Lower lobe of right lung (tissue), 2 donors: ENCODE measurements at places on chromosomes 3 and 15. TPM values are rescaled to one million over a fixed set of nuclear protein-coding genes. Genes with fewer than 3 reads are reported as not detected.

GRCh38 chr15:33064878-33065277 is 129.6 kb downstream of the FMN1 start:
- no peak for DNase-seq

- no peak for DNase-seq
Observed at GRCh38 chr15:51483520-51483919, 139.1 kb downstream of the DMXL2 start.

- no peak for DNase-seq
Observed at GRCh38 chr15:80010131-80010673, 39.2 kb upstream of the BCL2A1 start.

Gene BCHE
- total RNA-seq: 5.8 TPM

DNA sequence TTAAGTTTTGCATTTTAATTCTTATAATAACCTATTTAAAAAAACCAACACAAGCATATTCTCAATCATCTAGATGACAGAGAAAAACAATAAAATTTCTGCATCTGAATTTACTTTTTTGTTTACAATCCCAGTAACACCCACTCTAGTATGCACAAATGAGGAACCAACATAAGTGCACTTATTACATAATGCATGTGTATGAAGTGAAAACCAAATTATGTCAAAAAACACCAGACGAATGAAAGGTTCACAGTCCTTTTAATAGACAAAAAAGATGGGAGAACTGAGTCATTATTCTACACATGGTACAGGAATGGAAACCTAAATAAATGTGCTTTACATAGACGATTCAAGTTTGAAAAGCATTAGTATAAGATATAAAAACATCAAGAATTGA is 91.7 kb downstream of the NR1I2 start:
- no peak for DNase-seq

DNA sequence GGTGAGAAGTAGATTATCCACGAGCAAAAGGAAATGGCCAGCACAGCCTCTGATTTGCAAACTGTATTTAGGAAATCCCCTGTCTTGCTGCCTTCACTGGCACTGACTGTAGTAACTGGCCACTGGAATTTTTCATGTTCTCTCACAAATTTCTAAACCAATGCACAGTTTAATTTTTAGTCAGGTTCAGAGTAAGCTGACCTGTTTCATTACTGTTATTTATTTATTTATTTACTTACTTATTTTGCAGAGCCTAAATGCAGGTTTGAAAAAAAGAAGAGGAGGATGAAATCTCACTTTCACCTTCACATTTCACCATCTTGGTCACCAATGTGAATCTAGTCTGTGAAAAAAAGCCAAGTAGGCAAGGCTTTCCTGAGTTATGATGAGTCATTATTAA is 291.0 kb downstream of the PLOD2 start:
- DNase-seq: no peak

- DNase-seq: no peak
Observed at GRCh38 chr3:182366746-182367145, 426.6 kb upstream of the ATP11B start.

GRCh38 chr15:68506071-68506470 is 72.7 kb upstream of the CORO2B start:
- DNase-seq: no peak

Gene CTXN2
- total RNA-seq: not detected

GRCh38 chr3:41148478-41148877 is 50.8 kb upstream of the CTNNB1 start:
- DNase-seq: no peak
